ENCODE measurements at places on chromosomes 4 and X.

GRCh38 chrX:110847334-110847733 is 51.7 kb upstream of the CHRDL1 start:
- peak; percentile 4 for DNase-seq

- DNase-seq = no peak
Measured at GRCh38 chr4:33381816-33382215, 2661.6 kb downstream of the PCDH7 start.

- DNase-seq = no peak
Measured at GRCh38 chr4:113248320-113248719, 198.9 kb downstream of the ANK2 start.

GRCh38 chrX:103398421-103398864 is 22.1 kb downstream of the BEX3 start:
- no peak for DNase-seq

- no peak for DNase-seq
Measured at GRCh38 chr4:93303440-93303839, 525.1 kb upstream of the ATOH1 start.

GRCh38 chrX:2974961-2975360 is 31.4 kb upstream of the ARSH start:
- no peak for DNase-seq

DNA sequence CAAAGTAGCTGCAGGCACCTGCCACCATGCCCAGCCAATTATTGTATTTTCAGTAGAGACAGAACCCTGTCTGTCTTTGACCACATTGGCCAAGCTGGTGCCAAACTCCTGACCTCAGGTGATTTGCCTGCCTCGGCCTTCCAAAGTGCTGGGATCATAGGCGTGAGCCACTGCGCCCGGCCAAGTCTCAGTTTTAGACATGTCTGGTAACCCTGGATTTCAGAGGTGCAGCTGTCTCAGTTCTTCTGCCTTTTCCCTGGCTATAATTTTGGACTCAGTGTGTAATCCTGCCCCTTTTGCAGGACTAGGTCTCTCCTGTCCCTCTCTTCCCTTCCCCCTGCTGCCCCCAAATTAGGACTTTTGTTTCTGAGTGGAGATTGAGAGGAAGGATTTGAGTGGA is 46.6 kb downstream of the FAM193A start:
- DNase-seq = no peak

DNA sequence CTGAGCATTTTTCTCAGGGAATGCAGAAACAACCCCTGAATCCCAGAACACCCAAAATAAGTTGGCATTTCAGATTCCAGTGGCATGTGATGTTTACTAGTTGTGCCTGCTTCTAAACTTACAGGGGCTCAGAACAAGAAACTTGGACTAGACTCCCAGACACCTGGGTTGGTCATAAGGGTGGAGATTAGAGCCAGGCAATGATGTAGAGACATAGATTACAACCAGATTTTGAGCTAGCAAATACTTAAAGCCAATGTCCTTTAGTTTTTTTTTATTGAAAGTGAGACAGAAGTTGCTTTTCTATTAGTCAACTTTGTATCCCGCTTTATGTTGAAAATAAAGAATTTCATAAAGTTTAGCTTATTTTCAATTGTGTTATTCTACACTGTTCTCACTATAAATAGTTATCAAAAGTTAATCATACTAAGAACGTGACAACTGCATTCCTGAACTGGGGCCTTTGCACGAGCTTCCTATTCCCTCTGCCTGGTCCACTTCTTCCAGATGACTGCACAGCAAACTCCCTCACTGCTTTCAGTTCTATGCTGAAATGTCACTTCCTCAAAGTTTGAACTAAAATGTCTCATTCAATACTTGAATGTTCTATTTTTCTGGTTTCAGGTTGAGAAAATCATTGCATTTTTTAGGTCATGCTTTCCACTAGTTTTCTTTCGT is 224.7 kb upstream of the PPP1R2C start:
- DNase-seq = no peak

DNA sequence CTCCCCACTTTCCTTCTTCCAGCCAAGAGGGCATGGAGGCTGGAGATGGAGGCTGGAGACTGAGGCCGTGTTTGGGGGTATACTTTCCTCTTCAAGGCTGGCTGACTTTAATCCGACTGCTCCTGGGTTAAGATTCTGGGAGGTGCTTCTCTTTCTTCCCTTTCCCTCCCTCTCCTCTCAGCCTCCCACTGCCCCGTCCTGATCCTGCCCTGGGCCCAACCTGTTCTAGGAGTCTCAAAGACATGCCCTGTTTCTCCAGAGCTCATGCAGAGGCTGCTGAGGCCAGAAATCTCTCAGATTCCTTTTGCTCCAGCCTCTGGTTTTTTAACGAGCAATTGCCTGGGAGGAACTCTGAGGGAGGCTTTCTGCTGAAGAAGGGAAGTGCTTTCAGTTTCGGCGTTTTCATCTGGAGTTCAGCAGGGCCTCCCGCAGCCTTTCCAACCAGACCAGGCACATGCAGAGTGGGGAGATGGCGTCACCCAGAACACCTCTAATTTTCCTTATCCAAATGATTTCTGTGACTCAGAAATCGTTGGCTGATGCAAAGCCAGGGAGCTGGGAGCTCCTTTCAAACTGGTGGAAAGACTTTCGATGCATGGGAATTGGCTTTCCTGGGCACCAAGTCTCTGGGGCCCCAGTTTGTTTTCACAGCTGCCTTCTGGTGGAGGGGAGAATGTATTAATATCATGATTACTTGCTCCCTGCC is 34.5 kb upstream of the FAM9C start:
- no peak for DNase-seq

DNA sequence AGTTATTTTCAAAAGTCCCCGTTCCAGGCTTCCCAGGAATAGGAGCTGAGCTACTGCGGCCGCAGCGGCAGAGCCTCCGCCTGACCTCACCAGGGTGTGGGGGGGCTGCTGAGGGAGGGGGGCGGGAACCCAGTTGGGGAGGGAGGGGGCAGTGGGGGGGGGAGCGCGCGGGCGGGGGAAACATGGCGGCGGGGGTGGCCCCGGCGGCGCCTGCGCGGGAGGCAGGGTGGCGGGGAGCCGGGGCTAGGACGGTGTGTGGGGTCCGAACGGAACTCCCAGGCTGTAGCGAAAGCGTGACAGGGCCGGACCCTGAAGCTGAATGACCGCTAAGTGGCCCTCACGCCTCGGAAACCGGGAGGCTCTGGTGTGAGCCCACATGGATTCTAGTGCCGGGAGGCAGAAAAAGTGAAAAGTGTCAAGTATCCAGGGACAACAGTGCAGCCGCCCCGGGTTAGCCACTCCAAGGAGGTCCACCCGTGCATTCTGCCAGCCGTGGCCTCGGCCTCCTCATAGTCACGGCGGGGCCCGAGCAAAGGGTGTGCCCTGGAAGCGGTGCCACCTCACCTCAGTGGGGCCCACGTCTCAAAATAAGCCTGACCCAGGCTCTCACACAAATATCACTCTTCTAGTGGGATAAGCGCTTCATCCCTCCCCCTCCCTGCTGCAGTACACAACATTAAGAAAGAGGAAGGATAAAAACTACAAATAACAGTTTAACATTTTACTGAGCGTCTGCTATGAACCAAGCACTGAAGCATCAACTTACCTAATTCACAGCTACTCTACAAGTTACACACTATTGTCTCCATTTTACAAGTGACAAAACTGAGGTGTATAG is at the start of gene KLHL13:
KLHL13 (minus strand) TSS at position 98 of the 838 bp plus-strand sequence. CDS start 88,337 bp downstream, outside the sequence.
- DNase-seq = no peak

DNA sequence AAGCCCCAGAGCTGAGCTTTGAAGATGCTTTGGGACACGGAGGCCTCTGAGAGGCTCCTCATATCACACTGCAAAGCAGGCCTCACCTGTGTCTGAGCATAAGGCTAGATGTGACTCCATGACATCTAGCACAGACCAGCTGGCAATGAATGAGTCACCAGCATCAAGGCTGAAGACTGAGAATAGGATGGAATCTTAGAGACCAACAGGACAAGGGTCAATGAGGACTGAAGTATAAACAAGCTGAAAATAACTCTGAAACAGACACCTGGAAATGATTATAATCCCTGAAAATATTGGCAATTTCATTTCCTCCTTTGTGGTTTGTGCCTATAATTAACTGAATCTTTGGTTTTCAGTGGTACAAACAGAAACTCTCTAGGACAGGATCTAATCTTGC is 87.1 kb upstream of the PRPS1 start:
- no peak for DNase-seq

DNA sequence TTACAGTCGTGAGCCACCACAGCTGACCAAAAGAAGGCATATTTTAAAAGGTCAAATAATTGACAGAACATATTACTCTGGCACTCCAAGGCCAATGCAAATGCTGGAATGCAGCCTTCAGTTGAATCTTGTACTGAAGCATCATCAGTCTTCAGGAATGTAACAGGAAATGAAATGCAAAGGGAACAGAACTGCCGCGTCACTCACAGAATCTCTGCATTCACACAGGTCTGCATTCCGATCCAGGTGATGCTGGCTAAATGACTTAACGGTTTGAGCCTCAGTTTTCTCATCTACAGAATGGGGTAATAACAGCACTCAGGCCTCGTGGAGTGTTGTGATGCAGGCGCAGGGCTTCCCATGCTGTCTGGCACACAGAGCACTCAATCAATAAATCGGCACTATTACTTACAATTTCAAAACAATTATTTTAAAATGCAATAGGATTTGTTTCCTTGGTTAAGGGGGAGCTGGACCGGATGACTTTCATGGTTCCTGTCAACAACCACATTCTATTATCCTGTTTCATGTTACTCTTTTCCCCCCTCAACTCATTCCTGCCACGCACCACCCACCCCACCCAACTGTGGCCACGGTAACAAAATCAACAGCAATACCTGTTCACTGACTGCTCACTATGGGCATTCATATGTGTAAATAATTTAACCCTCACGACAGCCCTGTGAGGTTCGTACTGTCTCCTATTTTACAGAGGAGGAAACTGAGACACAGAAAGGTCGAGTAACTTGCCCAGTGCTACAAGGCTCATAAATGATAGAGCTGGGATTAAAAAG is 32.4 kb downstream of the IGFBP7 start:
- DNase-seq = no peak

- no peak for DNase-seq
Measured at GRCh38 chr4:70858454-70858853, 18.8 kb upstream of the GRSF1 start.

- no peak for DNase-seq
Measured at GRCh38 chr4:15416357-15417232, 11.2 kb upstream of the C1QTNF7 start.

- DNase-seq = peak; percentile 88
Measured at GRCh38 chr4:153344131-153345011, at the start of gene MND1. Gene MND1 (plus strand): TSS chr4:153344688. CDS start chr4:153344738, 50 bp downstream.

GRCh38 chr4:6324461-6324998 is 54.9 kb downstream of the WFS1 start:
- DNase-seq = no peak

DNA sequence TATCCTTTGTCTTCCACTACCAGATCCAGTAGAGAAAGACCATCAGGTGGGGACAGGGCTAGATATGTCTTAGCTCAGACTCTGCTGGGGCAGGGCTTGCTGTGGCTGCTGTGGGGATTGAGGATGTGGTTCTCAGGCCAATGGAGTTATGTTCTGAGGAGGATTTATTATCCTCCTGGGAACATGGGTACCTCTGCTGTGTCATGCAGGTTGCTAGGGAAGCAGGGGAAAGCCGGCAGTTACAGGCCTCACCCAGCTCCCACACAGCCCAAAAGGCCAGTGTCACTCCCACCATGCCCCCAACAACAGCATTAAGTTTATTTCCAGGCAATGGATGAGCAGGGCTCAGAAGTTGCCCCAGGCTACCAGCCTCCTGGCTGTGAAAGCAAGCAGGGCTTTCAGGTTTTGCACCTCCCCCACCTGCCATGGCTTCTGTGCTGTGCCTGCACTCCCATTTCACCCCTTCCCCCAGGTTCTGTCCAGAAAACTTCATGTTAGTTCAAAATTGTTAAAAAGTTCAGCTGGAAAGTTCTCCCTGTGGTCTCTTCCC is 879.9 kb downstream of the ARAP2 start:
- no peak for DNase-seq

DNA sequence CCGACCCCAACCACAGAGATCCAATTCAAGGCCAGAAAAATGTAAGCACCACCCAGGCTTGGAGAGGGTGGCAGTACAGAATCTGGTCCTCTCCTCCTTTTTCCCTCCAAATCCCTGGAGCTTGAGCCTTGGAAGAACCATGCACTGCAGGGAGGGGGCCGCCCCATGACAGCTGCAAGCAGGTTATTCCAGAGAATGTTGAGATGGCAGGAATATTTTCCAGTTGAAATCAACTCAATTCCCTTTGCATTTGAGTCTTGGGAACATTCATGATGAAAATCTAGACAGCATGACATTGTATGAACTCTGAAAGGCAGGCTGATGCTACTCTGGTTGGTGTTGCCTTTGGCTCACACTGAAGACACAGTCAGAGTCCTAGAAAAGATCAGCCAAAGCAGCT is 386.6 kb upstream of the FGF16 start:
- DNase-seq = no peak

- DNase-seq = no peak
Measured at GRCh38 chrX:155891446-155892210, 10.5 kb downstream of the VAMP7 start.

- DNase-seq = no peak
Measured at GRCh38 chrX:37679888-37680287, 5.7 kb upstream of the XK start.

DNA sequence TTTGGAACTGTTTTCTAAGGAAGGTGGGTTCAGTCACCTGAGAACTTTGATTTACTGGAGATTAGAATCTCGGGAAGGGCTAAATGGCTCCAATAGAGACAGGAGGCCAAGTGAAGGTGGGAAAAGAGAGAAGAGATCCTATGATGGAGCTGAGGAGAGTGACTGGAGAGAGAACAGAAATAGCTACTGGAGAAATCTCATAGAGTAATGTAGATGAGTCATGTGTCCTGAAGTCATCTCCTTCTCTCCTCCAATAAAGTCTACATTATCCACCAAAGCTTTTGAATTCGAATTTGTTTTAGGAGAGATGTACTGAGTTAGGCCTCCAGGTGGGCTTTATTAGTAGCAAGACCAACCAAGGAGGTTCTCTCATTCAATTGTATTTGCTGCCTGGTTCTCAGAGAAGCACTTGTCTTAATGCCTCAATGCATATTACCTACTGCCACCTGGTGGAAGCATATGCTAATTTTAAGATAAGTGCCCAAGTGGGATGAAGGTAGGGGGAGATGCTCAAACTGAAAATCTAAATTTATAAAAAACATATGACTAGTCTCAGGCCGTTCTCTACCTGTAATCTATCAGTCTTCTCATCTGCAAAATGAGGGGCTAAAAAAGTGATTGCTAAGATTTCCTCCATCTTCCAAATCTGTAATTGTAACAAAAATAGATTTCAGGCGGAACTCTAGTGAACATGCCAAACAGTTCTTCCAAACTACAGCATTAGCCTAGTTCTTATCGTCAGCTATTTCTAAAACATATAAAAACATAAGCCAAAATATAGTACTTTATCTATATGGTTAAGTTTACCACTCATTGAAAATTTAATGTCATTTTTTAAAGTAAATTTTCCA is 24.4 kb downstream of the TXK start:
- DNase-seq = peak; percentile 24

DNA sequence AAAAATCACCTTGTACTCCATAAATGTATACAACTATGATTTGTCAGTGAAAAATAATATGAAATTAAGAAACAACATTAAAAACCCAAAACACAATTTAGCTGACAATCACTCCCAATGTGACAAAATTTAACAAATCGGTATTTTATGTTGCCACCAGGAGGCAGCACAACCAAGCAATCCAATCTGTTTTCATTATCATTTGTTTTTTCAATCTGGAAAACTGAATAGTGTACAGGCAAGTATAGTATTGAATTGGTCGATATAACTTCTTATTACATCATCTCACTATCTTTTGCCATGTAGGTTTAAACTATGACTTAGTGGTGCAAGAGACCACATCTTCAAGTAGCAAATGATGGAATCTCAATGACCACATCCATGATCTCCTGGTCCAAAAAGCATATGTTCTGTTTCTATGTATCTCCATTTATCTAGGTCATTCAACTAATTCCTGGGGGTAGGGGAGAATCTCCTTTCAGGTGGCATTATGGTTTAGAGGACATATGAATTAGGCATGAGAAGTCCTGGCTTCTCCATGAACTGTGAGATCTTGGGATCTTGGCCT is 112.9 kb upstream of the AGA start:
- no peak for DNase-seq
